ENCODE measurements at places on chromosomes 3 and 15. TPM values are rescaled to one million over a fixed set of nuclear protein-coding genes. Genes with fewer than 3 reads are reported as not detected.
A peak's percentile ranks its signal among the peaks of the same experiment; 100 is the strongest.

DNA sequence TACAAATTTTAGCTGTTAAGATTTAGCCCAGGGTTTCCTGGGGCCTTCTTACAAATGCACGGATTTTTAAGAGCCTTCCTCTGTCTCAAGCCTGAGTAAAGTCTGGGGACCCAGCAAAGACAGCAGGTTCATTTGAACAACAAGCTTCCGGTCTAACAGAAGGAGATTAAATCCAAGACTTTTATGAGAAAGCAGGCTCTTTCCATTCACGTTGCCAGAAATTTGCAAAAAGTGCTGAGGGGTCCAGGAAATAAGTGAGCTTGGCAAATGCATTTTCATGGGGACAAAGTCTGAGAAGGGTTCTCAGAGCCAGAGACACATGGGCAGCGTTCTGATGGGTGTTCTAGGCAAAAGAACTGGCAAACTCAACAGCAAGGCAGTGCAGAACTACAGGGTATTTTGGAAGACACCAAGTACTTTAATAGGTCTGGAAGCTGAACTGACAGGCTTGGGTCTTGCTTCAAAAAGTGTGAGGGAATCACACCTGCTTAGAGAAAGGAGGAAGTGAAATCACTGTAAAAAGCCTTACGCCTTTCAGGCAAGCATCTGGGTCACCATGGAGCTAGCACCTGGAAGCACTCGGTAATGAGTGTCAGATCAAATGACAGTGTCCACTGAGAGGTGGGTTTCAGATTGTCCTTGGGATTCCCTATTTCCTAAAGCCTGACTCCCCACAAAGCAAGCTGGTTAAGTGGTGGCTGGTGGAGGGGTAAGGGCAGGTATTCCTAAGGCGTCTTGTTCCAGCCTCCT lies 115.8 kb upstream of the ARHGEF3 start:
- no peak overlapping the region for H3K4me3 ChIP-seq
- no peaks in the 10 kb centered on the region for H3K36me3 ChIP-seq
- H3K27ac ChIP-seq, result no peak overlapping the region
- H3K4me1 ChIP-seq, result no peaks in the 10 kb centered on the region
- DNase-seq, result no peak
- no peaks in the 10 kb centered on the region for H3K27me3 ChIP-seq

DNA sequence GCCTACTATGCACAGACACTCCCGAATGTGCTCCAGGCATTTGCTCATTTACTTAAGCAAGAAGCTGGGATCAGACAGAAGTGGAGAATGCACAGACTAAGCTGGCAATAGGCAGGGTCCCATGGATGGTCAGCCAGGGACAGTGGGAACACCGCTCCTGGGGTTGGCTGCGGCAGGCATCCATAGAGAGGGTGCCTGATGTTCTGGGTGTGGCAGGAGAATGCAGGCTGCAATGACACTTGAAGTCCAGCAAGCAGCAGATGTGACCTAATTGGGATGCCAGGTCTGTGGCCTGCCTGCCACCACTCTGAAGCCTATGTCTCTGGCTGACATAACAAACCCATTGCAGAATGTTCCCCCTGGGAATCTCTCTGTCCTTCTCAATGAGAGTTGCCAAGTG lies 40.2 kb upstream of the SLC6A11 start:
- H3K36me3 ChIP-seq, result no peaks in the 10 kb centered on the region
- no peaks in the 10 kb centered on the region for H3K4me1 ChIP-seq
- DNase-seq, result no peak
- H3K4me3 ChIP-seq, result no peak overlapping the region
- H3K27ac ChIP-seq, result no peak overlapping the region
- no peaks in the 10 kb centered on the region for H3K27me3 ChIP-seq

DNA sequence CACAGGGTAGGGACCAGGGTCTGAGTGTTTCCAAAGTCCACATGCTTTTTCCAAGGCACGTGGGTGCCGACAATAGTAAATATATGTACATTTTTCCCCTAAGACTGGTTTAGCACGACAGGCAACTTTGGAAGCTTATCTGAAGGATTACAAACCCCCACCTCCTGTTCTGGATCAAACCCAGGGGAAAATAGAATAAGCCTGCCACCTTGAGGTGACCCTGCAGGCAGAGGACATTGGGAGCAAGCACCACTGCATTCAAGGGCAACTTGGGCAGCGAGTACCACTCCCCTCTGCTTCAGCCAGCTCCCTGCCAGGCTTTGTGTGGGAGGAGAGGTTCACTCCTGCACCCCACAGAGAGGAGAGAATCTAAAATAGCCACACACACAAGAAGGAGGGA lies 44.8 kb downstream of the KBTBD12 start:
- H3K4me1 ChIP-seq, result peaks cover 12% of the 10 kb centered on the region
- no peaks in the 10 kb centered on the region for H3K36me3 ChIP-seq
- H3K4me3 ChIP-seq, result no peak overlapping the region
- H3K27ac ChIP-seq, result no peak overlapping the region

DNA sequence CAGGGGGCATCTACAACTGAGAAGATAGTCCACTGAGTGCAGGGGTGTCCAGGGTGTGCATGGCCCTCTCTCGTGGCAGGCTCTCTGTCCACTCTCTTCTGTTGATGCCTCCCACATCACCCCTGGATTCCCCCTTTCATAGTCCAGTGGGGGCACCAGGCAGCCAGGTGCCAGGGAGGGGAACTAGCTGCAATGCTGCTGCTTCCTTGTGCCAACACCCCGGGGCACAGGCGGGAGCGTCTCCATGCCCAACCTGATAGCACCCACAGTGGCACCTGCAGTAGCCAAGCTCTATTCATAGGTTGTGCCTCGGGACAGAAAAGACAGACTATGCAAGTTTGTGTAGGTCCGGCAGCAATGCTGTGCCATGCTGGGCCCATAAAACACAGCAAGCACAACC lies 11.7 kb downstream of the DUOX2 start:
- no peaks in the 10 kb centered on the region for H3K4me1 ChIP-seq
- H3K4me3 ChIP-seq, result no peak overlapping the region
- peaks cover 15% of the 10 kb centered on the region for H3K27me3 ChIP-seq
- H3K36me3 ChIP-seq, result no peaks in the 10 kb centered on the region
- H3K27ac ChIP-seq, result no peak overlapping the region
- DNase-seq, result no peak

GRCh38 chr3:78275420-78275852 lies 1235.5 kb downstream of the ROBO2 start:
- H3K4me3 ChIP-seq, result no peak overlapping the region
- H3K4me1 ChIP-seq, result no peaks in the 10 kb centered on the region
- no peak for DNase-seq
- no peaks in the 10 kb centered on the region for H3K27me3 ChIP-seq
- no peak overlapping the region for H3K27ac ChIP-seq

- peak; percentile 70 for DNase-seq
- H3K36me3 ChIP-seq, result no peaks in the 10 kb centered on the region
- peak overlapping the region; percentile 74 for H3K27ac ChIP-seq
- no peaks in the 10 kb centered on the region for H3K27me3 ChIP-seq
- no peak overlapping the region for H3K4me3 ChIP-seq
Measured at GRCh38 chr3:57951066-57951882, 56.9 kb upstream of the FLNB start.

DNA sequence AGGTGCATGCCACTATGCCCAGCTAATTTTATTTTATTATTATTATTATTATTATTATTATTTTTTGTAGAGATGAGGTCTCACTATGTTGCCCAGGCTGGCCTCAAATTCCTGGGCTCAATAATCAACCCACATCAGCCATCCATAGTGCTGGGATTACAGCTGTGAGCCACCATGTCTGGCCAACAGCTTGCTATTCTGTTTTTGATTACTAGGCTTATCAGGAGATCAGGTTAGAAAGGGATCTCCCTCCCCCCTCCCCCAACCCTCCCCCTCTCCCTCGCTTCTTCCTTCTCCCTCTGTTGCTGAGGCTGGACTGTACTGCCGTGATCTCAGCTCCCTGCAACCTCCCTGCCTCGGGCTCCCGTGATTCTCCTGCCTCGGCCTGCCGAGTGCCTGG lies 8.6 kb downstream of the CLN6 start:
- peaks cover 45% of the 10 kb centered on the region for H3K36me3 ChIP-seq
- H3K4me3 ChIP-seq, result no peak overlapping the region
- no peaks in the 10 kb centered on the region for H3K4me1 ChIP-seq
- no peak overlapping the region for H3K27ac ChIP-seq

DNA sequence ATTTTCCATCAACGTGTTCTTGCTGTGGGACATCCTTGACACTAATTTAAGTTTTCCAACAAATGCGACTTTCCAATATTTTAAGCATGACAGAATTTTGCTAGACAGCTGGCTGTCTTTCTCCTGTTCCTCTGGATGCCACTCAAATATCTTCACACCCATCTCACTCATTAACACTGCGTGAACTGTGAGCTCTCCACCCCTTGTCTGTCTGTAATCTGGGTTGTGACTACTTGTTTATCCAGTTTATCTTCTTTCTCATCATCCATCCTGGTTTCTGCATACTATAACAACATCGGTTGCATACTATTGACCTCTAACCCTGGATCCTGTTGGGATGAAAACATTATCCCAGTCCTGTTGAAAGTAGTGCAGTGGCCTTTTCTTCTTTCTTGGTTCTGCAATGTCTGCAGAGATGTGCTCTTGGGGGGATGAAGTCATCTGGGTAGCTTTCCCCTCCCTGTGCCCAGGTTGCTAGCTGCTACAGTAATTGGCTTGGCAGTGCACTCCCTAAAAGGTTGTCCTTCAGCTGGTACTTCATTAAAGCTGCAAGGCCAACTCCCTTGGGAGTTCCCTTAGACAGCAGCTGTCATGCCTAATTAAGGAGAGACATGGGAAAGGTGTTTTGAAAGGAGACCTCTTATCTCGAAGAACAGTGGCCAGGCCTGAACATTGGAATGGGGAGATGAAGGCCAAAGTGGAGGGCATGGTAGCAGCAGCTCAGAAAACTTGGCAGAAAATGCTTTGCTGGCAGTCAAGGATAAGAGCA lies 24.7 kb downstream of the KAT2B start:
- DNase-seq, result peak; percentile 21
- no peak overlapping the region for H3K4me3 ChIP-seq
- peaks cover 9% of the 10 kb centered on the region for H3K4me1 ChIP-seq
- peak overlapping the region; percentile 21 for H3K27ac ChIP-seq

DNA sequence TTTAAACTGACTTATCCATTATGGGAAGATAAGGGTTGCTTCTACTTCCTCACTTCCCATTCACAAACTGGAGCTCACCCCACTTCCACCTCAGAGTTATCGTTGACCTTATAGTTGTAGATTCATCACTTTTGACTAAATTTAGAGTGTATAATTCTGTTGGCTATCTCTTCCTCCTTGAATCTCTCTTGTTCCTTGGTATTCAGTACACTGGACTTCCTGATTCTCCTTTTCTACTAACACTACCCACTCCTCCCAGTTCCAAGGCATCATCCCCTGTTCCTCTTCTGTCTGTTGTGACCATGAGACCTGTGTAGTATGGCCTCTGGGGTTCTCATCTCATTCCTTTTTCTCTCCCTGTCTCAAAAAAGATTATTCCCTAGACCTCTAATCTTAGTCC lies 5.9 kb upstream of the GPR87 start:
- H3K27ac ChIP-seq, result no peak overlapping the region
- DNase-seq, result no peak
- no peaks in the 10 kb centered on the region for H3K4me1 ChIP-seq
- no peak overlapping the region for H3K4me3 ChIP-seq
- H3K36me3 ChIP-seq, result no peaks in the 10 kb centered on the region

- H3K27ac ChIP-seq, result no peak overlapping the region
- no peak overlapping the region for H3K4me3 ChIP-seq
- H3K4me1 ChIP-seq, result no peaks in the 10 kb centered on the region
Measured at GRCh38 chr3:183490653-183491052, 62.2 kb upstream of the MCF2L2 start.

DNA sequence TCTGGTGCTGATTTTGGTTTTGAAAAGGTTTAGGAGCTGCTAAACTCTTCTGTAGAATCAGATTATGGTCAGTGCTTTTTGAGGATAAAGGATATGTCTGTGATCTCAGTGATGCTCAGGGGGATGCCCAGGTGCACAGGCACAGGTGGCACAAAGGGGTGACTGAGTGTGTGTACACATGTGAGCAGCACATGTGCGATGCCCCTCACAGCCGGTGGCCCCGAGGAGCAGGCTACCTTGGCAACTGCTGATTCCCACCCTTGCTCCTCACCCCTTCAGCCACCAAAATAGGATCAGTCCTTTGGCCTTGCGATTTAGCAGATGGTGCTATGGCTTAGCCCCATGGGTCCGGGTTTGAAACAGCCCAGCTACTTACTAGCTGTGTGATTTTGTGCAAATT lies 51.1 kb downstream of the POMGNT2 start:
- H3K4me1 ChIP-seq, result no peaks in the 10 kb centered on the region
- H3K27me3 ChIP-seq, result no peaks in the 10 kb centered on the region
- DNase-seq, result no peak
- H3K27ac ChIP-seq, result no peak overlapping the region
- no peaks in the 10 kb centered on the region for H3K36me3 ChIP-seq

GRCh38 chr3:197283045-197283444 lies 15.4 kb downstream of the DLG1 start:
- peaks cover 66% of the 10 kb centered on the region for H3K36me3 ChIP-seq
- H3K27me3 ChIP-seq, result no peaks in the 10 kb centered on the region

The GPR171 gene
- total RNA-seq, result not detected

The A4GNT gene
- total RNA-seq, result 0.16 TPM

- DNase-seq, result no peak
- H3K36me3 ChIP-seq, result no peaks in the 10 kb centered on the region
- H3K4me1 ChIP-seq, result no peaks in the 10 kb centered on the region
- no peak overlapping the region for H3K27ac ChIP-seq
- H3K27me3 ChIP-seq, result no peaks in the 10 kb centered on the region
- H3K4me3 ChIP-seq, result no peak overlapping the region
Measured at GRCh38 chr3:124653797-124654469, 76.3 kb upstream of the UMPS start.

GRCh38 chr15:85779249-85779648 lies 15.5 kb downstream of the KLHL25 start:
- no peak overlapping the region for H3K27ac ChIP-seq
- H3K27me3 ChIP-seq, result no peaks in the 10 kb centered on the region
- H3K36me3 ChIP-seq, result no peaks in the 10 kb centered on the region

GRCh38 chr3:122003606-122004005 lies 18.4 kb downstream of the ILDR1 start:
- H3K27ac ChIP-seq, result no peak overlapping the region
- peaks cover 4% of the 10 kb centered on the region for H3K27me3 ChIP-seq
- no peaks in the 10 kb centered on the region for H3K4me1 ChIP-seq
- H3K36me3 ChIP-seq, result no peaks in the 10 kb centered on the region

GRCh38 chr15:22942877-22943276 lies 37.3 kb downstream of the CYFIP1 start:
- no peaks in the 10 kb centered on the region for H3K4me1 ChIP-seq
- H3K4me3 ChIP-seq, result no peak overlapping the region
- 0 out of 2 replicates have a peak, but pooled peaks cover 9% of the 10 kb centered on the region for H3K36me3 ChIP-seq
- no peaks in the 10 kb centered on the region for H3K27me3 ChIP-seq

The HTR3E gene
- total RNA-seq, result 6.5 TPM
